ENCODE measurements at places on chromosomes 5 and 9.
A peak's percentile ranks its signal among the peaks of the same experiment; 100 is the strongest.

DNA sequence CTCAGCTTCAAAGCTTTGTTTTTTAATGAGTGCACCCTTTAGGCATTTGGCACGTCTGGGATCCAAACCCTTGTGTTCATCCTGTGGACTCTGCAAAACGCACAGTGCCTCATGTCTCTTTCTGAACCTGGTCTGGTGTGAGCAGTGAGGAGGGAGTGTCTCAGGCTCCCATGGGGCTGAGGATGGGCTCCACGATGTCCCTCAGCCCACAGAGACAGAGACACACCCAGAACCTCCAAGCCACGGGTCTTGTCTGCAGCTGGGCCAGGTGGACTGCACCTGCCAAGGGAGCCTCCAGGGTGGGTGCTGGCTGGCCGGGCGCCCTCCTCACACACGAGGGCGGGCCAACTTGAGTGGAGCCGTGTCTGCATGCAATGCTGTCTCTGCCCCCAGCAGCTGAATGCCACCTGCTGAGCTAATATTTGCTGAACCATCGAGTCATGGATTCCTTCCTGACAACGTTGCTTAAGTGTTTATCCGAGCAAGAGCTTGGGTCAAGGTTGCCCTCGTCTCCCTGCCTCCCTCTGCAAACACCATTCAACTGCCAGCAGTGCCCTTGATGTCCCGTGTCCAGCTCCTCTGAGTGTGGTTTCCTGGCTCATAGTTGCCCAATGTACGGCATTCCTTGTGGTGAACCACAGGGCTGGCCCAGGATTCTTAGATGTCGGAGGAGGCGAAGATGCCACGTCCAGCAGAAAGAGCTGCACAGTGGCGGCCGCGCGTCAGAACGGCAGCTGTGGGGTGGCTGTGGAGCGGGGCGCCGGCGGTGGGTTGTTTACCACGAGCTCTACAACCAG lies 31.4 kb upstream of the LPCAT1 start:
- DNase-seq = no peak

GRCh38 chr5:149892594-149892993 lies 52.0 kb downstream of the PDE6A start:
- DNase-seq = no peak

- no peak for DNase-seq
Observed at GRCh38 chr9:114000063-114000454, 78.0 kb downstream of the AMBP start.

DNA sequence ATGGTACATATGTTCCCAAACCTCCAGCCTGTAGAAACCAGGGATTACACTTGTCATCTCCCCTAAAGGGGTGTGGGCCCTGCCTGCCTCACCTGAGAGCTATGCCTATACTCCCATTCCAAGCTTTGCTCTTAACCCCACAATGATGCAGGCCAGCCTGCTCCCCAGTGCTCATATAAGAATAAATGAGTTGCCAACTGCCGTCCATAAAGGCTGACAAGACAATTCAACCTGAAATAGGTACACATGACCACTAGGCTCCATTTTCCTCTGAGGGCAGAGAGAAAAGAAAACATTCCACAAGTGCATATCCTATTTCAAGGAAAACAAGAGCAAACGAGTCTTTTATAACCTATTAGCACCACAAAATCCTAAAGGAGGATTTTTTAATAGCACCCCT lies 28.4 kb downstream of the SKP1 start:
- DNase-seq = no peak

DNA sequence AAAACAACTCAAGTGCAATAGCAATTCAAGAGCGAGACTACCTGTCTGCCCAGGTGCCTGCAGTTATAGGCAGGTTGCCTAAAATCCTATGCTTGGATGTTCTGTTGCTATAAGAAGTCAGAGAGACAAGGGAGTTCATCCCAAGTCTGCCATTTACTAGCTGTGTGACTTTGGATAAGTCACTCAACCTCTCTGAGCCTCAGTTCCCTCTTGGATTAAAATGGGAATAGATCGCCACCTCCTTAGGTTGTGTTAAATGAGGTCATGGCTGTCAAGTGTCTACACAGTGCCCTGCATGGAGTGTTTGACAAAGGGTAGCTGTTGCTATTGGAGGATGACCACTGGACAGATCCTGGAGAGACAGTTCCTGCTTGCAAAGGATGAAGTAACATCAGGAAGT lies 1.3 kb upstream of the ZBTB34 start:
- no peak for DNase-seq

DNA sequence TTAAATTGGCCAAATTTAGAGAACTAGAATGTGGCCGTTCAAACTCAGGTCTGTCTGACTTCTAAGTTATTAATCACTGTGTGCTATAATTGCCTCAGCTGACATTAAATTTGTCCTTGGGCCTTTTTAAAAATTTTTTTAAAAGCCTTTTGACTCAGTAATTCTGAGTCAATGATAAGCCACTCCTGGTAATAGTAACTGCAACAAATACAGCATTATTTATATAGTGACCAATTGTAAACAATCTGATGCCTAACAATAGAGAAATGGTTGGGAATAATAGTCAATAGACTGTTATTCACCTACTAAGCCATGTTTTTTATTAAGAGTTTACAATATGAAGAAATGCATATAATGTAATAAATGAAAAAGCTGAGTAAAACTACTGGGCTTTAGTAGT lies 70.9 kb upstream of the FSD1L start:
- DNase-seq = no peak

DNA sequence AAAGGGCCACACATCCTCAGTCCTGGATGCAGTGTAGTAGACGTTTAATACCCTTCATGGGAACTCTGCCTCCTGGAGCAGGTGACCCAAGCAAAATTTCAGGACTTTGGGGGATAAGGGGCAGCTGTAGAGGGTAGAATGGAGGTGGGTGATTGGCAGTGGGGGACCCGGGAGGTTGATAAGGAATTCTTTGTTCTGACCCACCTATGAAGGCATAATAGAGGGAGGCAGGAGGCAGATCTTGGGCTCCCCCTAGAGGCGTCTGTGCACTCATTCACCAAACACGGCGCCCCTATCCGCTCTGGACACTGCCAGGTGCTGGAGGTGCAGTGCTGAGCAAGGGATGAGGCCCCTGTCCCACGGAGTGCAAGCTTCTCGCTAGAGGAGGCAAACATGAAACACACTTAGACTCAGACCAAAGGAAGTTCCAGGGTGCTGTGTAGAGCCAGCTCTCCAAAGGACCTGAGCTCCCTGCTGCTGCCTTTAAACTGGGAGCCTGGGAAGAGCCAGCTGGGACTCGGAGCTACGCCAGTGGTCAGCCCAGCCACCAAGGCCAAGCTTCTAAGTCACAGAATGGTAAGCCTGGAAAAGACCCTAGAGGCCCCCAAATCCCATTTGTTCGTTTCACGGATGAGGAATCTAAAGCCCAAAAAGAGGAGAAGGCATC lies 7.7 kb downstream of the IL17B start:
- peak; percentile 69 for DNase-seq

GRCh38 chr5:121691478-121691877 lies 160.2 kb upstream of the FTMT start:
- no peak for DNase-seq

- peak; percentile 82 for DNase-seq
Observed at GRCh38 chr9:84261070-84261746, 79.3 kb downstream of the SLC28A3 start.
